ENCODE measurements at places on chromosomes 5 and 9.

- no peak for DNase-seq
Measured at GRCh38 chr9:6620796-6621195, 24.7 kb downstream of the GLDC start.

DNA sequence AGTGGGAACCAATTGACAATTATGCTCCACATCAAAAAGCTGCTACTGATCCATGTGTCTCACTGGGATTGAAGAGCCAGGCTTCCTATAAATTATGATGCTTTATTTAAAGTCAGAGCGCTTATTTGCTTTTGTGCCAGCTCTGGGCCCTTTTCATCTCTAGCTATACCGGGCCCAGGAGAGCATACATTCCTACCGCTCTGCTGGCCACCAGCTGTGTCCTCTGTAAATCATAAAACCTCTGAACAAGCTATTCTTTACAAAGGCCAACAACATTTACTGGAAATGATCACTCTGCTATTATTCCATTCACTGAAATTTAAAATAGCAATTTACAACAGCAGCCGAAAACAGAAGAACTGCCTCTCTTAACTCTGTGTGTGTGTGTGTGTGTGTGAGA, 86.6 kb downstream of the ZNF608 start:
- no peak for DNase-seq

DNA sequence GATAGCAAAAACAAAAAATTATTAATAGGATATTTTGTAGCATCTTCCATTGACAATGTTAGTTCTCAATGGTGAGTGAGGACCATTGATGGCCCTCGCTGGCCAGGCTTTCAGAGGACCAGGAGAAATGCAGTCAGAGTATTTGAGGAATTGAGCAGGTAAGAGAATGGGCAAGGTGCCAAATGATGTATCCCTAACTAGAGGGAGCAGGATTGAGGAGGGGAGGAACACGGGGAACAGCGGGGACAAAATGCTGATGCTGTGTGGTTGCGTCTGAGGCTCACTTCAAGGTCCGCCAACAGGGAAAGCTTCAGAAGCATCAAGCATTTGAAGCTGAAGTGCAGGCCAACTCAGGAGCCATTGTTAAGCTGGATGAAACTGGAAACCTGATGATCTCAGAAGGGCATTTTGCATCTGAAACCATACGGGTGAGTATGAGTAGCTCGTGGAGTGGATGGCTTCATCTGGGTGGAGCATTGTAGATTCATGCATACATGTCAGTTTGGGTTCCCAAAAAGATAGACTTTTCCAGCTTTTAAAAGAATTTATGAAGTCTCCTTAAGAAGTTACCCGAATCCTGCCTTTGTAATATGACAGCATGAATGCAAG, 16.2 kb downstream of the SPTAN1 start:
- no peak for DNase-seq

GRCh38 chr9:98168941-98169488, 23.4 kb downstream of the CORO2A start:
- DNase-seq, result no peak

GRCh38 chr5:127409921-127410675, 107.3 kb upstream of the PRRC1 start:
- DNase-seq, result no peak

GRCh38 chr5:65203746-65204145, 278.0 kb downstream of the ADAMTS6 start:
- DNase-seq, result no peak

- DNase-seq, result no peak
Measured at GRCh38 chr5:150565868-150566267, 57.9 kb downstream of the NDST1 start.

DNA sequence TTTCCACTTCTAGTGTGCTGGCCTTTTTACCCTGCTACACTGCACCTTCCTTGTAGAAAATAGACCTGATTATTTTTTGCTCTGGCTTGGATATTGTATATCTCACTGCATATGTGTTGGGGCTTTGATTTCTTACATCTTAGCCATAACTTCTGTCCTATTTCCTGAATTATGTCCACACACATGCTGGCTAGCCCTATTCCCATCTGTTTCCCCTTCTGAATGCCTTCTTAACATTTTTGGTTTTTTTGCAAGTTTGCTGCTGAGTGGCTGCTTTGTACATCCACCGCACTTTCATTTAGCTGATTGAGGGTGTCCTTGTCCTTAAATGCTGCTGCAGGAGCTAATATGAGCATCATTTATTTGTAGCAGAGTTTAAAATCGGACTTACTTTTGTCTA, 26.9 kb downstream of the CFAP95 start:
- DNase-seq, result no peak

DNA sequence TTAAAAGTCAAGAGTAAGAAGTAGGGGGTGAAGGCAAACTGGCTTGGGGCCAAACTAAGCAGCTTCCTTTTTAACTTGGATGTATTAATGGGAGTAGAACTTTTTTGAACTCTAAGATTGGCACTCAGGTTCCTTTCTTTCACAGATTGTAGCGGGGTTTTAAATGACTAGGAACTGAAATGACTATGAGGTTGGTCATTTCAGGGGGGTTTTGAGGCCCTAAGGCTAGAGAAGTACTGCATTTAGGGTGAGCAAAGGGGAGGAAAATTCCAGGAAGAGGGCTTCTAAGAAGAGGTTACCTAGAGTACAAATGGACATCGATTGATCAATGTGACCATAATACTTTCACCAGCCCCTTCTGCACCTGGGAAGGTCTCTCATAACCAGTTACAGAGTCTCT, 381.8 kb downstream of the MLLT3 start:
- DNase-seq, result no peak

All from stimulated activated CD8-positive, alpha-beta memory T cell treated with anti-CD3 and anti-CD28 coated beads, Interleukin-2, amount 100 ng/mL, for 1 hour (primary cell).